AG09309 (cell line): ENCODE measurements at places on chromosomes 3 and 15.

DNA sequence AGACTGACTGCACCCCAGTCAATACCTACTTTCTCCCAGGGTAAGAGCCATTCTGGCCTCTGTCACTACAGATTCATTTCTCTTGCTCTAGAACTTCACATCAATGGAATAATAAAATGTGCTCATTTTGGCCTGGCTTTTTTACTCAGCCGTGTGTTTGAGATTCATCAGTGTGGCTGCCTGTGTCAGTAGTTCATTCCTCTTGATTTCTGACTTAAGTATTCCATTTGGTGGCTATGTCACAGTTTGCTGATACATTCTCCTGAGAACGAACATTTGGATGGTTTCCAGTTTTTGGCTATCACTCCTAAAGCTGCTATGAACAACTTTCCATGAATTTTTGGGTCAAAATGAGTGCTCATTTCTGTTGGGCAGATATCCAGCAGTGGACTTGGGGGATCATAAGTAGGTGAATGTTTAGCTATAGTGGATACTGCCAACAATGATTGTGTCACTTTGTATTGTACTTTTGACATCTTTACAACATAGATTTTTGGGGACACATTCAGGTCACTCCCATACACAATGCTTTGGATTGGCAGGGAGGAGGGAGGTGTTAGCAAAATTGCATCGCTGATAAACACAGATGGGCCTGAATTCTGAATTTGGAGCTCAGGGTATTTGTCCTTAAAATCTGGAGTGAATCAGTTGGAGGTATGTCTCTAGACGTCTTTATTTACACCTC lies 19.8 kb upstream of the FAM107A start:
- DNase-seq, result no peak

GRCh38 chr3:33360136-33360825 lies 79.9 kb downstream of the UBP1 start:
- DNase-seq, result peak; percentile 59

DNA sequence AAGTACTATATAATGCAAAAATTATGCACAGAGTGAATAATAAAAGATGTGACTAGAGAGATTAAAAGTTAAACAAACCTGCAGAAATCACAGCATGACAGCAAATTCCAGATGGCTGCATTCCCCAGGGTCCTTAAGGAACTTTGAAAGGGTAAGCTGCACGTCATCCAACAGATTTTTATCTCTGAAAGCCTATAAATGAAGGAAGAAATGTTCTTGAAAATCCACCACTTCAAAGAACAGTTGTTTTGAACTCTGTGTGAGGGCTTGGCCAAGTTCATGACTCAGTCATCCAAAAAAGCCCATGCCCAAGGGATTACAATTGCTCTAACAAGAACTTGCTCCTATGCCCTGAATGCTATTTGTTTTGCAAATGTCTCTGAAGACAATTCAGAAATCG lies 603.6 kb downstream of the PLOD2 start:
- no peak for DNase-seq

- DNase-seq, result no peak
These were observed 329.1 kb upstream of the ROBO1 start for GRCh38 chr3:80096909-80097308.

GRCh38 chr3:160622263-160623045 lies 54.5 kb upstream of the ARL14 start:
- no peak for DNase-seq

GRCh38 chr15:31381801-31382712 lies 55.4 kb downstream of the KLF13 start:
- no peak for DNase-seq

GRCh38 chr3:159971311-159971710 lies 17.3 kb upstream of the IL12A start:
- no peak for DNase-seq

DNA sequence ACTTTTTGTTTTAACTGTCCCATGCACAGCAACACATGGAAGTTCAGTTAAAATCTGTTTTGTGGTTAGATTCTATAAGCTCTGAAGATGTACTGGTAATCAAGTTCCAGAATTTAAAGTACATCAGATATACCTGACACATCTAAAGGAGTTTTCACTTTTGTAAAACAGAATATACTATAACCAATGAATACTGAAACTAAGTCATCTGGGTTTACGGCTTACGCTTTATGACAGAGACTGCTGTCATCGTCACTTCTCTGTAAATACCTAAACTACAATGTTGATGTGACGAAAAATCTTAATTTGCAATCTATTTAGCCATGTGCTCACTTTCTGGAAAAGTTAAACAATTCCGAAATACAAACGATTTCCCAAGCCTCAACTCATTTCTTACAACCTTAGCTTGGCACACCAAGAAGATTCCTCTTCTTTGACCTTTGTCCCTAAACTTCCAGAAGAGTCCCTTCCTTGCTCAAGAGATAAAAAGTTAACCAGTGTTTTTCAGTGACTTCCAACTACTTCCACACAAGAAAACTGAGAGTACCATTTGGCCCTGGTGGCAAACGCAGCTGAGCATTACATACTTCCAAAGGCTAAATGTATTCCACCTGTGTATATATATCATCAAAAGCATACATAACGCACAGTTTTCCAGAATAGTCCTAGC lies 56.8 kb upstream of the NEK10 start:
- no peak for DNase-seq

GRCh38 chr3:184320104-184320445 lies 5.7 kb downstream of the EIF4G1 start:
- DNase-seq, result peak; percentile 89

DNA sequence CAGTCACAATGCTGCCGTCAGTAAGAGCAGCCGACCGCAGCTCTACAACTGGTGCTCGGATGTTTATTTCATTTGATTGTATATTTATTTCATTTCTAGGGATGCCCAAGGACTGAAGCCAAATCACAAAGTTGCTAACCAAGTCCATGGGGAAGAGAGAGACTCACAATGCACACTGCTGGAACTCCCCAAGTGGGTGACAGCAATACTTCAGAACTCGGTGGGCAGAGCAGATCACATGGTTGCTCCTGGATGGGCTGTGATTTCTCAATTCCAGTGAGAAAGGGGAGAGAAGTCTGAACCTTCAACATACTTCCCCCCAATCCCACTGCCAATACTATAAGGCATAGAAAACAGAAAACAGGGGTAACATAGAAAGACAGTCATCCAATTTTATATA lies 265.8 kb upstream of the WNT5A start:
- no peak for DNase-seq

DNA sequence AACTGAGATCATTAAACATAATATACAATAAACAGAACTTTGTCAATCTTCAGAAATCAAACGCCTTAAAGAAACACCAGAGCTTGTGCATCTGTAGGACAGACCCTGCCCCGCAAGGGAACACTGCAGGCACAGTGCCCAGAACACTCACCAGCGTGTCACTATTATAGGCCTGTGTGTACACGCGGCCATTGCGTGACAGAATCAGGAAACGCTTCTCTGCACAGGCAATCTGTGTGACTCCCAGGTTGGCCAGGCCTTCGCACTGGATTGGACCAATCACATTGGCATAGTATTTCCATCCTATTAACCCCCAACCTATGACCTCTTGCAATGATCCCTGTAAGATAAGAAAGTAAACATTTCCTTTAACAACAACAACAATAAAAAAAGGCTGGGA lies 52.9 kb downstream of the HERC2 start:
- DNase-seq, result no peak

DNA sequence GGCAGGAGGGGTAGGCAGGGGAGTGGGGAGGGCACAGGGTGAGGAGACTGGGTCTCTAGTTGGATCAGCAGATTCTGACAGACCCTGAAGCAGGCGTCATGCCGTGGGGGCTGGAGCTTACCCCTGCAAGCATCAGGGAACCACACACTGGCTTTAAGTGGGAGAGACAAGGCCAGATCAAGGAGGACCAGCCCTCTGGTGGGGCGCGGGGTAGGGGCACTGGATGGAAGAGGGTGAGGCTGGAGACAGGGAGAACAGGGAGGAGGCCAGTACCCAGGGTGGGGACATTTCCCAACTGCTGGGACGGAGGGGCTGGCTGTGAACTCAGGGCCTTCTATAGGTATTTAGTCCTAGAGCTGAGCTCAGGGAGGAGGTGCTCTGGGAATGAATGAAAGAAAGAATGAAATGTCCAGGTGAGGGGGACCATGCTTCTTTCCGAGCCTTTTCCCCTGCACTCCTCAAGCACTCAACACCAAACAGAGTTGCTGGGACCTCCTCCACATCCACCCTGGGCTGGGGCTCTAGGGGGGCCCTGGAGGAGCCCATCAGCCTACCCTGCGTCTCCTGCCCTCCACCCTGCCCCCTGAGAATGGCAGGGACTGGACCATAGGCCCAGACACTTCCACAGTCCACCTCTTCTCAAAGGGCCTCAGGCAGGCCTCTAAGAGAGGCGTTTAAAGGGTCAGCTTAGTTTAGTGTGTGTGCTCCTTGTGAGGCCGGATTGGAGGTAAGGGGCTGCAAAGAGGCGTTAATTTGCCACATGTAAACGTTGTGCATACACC lies 49.0 kb upstream of the FGD5 start:
- no peak for DNase-seq

GRCh38 chr3:102177075-102177755 lies 257.6 kb upstream of the ZPLD1 start:
- no peak for DNase-seq

GRCh38 chr3:120093119-120093910 lies 932 bp downstream of the GSK3B start:
- DNase-seq, result peak; percentile 53

GRCh38 chr3:5162102-5162501 lies 25.4 kb upstream of the EDEM1 start:
- DNase-seq, result no peak
